Heart left ventricle (tissue), 16 donors: ENCODE measurements at places on chromosomes 6 and 20. TPM values are rescaled to one million over a fixed set of nuclear protein-coding genes. Genes with fewer than 3 reads are reported as not detected.
A peak's percentile ranks its signal among the peaks of the same experiment; 100 is the strongest.

DNA sequence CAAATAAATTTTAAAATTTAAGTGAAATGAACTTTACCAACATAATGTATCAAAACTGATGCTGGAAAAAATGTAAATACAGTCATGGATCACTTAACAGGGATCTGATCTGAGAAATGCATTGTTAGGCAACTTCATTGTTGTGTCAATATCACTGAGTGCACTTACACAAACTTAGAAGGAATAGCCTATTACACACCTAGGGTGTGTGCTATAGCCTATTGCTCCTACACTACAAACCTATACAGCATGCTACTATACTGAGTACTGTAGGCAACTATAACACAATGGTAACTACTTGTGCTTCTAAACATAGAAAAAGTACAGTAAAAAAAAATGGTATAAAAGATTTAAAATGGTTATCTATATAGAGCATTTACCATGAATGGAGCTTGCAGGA, 104.5 kb downstream of the DCDC2 start:
- DNase-seq: no peak

- DNase-seq: peak; percentile 73
These were observed 2.0 kb downstream of the SPAG4 start for GRCh38 chr20:35617397-35618262.

- DNase-seq: peak; percentile 76
These were observed 50.9 kb downstream of the PLCB4 start for GRCh38 chr20:9119776-9120175.

- DNase-seq: peak; percentile 8
These were observed 674 bp downstream of the NRSN1 start for GRCh38 chr6:24126586-24127192.

DNA sequence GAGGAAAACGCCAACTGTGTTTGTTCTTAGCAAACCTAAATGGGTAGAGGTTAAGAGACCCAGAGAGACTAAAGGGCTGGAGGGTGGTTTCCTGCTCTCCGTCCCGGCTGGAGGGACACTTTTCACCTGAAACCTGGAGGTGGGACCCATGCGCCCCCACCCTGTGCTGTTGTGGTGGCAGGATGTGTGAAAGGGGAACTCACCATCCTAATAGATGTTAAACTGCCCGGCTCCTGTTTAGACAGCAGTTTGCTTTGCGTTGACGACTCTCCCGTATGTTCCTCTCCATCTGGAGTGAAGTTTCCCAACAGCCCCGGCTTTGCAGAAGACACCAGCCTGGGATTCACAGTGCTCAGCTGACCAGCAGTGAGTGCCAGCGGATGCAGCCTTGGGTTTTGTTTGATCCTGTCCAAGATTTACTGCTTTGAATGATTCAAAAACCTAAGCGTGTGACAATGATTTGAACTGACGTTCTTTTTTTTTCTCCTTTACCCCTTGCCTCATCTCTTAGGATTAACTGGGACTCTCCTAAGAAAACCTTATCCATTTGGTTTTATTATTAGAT, 66.0 kb downstream of the CDH4 start:
- DNase-seq: no peak

DNA sequence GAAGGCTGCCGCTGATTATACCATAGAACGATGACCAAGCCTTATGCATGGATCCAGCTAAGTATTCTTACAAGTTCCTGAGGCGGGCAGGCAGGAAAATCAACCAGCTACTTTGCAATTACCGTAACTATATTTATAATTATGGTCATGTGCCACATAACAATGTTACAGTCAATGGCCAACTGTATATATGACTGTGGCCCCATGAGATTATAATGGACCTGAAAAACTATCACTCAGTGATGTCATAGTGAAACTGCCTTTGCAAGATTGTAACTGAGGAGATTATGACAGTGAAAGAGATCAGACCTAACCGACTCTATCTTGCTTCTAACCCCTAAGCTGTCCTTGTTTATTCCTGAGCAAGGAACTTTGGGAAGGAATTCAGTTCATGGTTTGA, 33.1 kb upstream of the FAM135A start:
- no peak for DNase-seq

RALGAPB gene
- 23.2 TPM for total RNA-seq

- DNase-seq: no peak
These were observed 65.9 kb downstream of the AIG1 start for GRCh38 chr6:143126574-143126941.

GRCh38 chr6:126258150-126258549, 81.8 kb upstream of the CENPW start:
- no peak for DNase-seq

- DNase-seq: no peak
These were observed 64.0 kb upstream of the RNF146 start for GRCh38 chr6:127202676-127203075.

DNA sequence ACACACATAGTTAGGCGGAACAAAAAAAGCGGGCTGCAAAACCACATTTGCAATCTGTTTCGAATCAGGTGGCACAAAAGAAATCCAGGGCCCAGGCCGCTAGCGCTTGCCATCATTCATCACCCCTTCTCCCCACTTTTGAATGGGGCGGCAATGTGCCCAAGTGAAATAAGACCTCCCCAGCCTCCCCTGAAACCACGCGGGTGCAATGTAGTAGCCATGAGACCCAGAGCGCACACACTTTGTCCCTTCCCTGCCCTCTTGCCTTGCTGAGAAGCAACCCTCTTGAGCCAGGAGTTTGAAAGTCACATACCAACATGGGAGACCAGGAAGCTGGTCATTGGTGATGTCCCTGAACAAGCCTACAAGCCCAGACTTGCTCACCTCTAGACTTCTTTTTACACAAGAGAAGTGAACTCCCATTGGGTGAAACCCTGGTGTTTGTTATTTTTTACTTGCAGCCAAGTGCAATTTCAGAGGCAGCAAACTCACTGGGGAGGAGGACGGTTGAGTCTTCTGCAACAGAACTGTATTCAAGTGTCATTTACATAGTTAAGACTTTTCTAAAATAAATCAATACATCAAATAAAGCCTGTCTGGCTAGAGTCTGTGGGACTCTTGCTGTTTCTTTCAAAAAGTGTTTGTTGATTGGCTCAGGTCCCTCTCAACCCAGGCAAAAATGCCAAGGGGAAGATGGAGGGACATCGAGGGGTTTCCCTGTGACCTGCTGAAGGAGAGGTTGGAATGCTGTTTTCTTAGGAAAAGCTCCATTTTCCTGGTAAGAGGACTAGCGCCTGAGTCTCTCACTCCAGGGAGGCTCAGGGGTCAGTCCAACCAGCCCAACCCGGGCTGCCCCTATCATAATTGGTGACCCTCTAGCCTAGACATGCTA, 138.1 kb upstream of the PTPN1 start:
- DNase-seq: no peak

BAK1 gene
- 18.1 TPM for total RNA-seq

SLC17A9 gene
- total RNA-seq: 1.2 TPM

MTCH1 gene
- total RNA-seq: 196 TPM

DDX43 gene
- total RNA-seq: 0.52 TPM

DNA sequence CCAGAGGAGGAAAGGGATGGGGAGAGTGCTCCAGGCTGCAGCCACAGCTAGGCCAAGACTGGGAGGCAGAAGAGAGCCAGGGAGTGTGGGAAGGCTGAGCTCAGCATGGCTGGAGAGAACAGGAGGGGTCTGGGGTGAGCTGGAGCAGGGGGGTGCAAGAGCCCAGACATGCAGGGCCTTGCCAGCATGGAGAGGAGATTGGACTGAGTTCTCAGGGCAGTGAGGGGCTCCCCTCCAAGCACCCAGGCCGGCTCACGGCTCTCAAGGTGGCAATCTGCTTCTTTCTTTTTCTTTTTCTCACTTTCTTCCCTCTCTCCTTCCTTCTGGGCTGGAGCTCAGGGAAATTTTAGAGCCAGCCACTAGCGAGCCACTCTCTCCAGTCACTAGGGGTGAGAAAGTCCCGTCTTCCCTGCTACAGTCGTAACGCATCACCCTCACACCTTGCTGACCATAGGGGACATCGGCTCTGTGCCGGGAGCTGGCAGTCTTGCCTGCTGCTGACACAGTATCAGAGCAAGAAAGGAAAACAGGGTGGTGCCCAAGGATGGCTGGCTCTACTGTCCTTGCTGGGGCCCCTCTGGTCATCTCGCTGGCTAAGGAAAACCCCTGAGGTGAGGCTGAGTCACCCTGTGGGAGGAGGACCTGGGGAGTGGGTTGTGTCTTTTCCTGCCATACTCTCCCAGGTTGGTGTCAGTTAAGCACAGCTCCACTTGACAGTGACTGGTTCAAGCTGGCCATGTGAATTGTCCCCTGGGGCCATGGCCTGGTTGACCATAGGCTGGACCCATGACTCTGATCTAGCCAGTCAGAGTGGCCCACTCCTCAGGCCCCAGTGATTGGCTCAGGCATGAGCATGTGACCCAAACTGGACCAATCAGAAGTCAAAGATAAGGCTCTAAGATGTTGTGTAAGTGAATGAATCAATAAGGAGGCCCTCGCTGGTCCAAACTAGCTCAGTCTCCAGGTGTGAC, 135.1 kb upstream of the PMEPA1 start:
- DNase-seq: no peak

HRH3 gene
- not detected for total RNA-seq

CGAS gene
- total RNA-seq: 7.6 TPM

GRCh38 chr20:39607141-39607540, 645.0 kb downstream of the DHX35 start:
- DNase-seq: no peak

HNF4A gene
- not detected for total RNA-seq

HLA-DPA1 gene
- 51.0 TPM for total RNA-seq

- DNase-seq: no peak
These were observed 53.8 kb downstream of the NCOA6 start for GRCh38 chr20:34771680-34772081.

GRCh38 chr6:119148098-119148824, 69.8 kb upstream of the FAM184A start:
- peak; percentile 27 for DNase-seq

TMEM14B gene
- 92.0 TPM for total RNA-seq

DNA sequence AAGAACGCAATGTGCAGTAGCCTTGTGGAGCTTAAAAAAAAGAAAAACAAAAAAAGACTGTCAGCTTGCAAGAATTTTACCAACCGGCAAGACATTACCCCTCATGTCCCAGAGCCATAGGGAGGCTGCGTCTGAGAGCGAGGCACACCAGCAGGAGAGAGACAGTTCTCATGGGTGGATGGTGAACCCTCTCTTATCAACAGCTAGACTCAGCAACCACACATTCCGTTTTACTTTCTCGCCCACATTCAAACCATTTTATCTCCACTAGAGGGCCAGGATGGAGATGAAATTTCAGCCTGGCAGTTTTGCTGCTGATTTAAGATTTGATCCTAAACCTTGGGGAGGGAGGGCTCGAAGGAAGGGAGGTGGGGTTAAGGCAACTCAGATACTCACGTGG, 247.0 kb downstream of the ATXN1 start:
- DNase-seq: no peak

GRCh38 chr6:33838983-33839382, 35.2 kb upstream of the MLN start:
- DNase-seq: no peak

LZTS3 gene
- 11.1 TPM for total RNA-seq

DNA sequence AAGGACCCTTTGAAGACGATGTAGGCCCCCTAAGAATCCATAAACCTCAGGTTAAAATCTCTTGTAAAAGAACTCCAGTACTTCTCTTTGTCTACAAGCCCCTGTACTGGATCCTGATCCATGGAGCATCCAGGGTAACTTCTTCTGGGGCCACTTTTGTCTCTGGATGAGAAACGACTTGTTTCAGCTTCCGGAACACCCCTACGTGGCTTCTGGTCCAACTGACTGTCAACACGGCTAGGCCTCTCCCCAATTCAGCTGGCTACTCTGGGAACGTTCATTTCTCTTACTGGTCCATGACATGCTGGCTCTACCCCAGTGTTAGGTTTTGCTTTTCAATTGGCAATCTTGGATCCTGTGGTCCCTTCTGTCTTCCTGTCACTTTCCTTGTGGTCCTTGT, 198.0 kb downstream of the BACH2 start:
- DNase-seq: no peak

DNA sequence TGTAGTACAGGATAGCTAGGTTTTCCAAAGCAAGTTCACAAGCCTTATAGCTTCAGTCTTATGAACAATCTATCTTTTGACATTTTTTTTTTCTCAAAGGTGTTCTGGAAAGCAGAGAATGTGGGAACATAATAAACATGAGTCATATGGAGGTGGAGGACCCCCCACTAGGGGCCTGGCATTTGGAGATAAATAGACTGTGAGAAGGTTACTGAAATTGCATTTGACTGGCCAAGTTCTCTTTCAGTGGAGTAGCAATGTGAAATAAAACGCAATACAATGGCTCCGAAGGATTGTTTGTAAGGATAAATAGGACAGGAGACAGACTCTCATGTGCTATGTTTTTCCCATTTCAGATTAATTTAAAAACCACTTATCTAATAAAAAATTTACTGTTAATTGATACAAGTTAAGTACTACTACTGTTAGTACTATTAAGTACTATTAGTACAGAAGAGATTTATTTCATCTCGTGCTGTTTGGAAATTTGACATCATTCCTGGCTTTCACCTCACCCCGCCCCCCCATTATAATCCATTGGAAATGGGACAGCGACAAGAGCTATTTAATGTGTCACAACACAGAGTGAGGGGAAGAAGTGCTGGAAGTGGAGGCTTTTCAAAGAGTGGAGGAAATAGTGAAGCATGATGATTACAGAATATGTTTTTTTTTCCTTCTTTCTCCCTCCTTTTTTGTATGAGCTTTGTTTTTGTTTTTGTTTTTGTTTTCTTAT, 122.6 kb upstream of the ID4 start:
- DNase-seq: no peak

GRCh38 chr20:13331536-13331935, 110.5 kb downstream of the ISM1 start:
- DNase-seq: no peak
